GM23338 (cell line): ENCODE measurements at places on chromosomes 12 and 14. TPM values are rescaled to one million over a fixed set of nuclear protein-coding genes. Genes with fewer than 3 reads are reported as not detected.

Gene EIF2S3B
- total RNA-seq = 10.8 and 16.3 TPM in 2 replicates

DNA sequence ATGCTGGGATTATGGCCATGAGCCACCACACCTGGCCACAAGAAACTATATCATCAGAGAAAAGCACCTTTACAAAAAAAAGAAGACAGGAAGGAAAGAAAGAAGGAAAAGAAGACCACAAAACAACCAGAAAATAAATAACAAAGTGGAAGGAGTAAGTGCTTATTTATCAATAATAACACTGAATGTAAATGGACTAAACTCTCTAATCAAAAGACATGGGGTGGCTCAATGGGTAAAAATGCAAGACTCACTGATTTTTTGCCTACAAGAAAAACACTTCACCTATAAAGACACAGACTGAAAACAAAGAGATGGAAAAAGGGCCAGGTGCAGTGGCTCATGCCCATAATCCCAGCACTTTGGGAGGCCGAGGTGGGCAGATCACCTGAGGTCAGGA lies 65.7 kb downstream of the MAPKAPK5 start:
- no peak for DNase-seq

DNA sequence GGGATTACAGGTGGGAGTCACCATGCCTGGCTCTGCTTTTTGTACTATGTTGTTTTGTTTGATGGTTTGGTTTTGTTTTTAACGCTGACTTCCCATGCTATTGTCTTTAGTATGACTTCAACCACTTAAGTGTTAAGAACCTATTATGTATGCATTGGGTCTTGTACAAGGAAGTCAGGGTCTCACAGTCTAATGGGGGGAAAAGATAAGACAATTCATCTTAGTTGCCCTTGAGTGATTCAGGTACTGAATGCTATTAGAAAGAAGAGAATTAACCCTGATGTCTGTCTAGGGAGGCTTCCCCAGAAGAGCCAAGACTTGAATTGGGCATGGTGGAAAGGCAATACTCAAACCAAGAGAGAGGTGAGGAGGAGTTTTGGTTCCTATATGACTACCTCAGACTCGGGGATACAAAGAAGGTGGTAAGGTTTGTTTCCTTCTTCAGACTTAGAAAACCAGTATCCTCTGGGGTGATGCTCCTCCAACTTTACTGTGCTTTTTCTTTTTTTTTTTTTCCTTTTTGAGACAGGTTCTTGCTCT lies 64.6 kb downstream of the SUSD6 start:
- no peak for DNase-seq

DNA sequence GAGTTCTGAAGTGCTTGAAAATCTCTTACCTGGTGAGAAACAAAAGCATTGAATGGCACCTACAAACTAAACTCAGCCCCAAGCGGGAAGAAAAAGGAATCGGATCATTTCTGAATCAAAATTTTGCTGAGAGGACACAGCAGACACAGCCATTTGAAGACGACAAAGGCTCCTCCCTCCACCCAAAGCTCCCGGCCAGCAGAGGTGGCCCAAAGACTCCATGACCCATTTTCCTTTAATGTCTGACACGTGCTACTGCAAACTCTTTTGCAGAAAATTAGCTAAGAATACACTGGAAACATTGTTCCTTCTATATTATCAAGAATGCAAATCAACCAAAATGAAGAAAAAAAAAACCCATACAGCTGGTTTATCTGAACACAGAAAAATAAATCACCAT lies 85.9 kb upstream of the FOXN3 start:
- no peak for DNase-seq

GRCh38 chr12:132189378-132190011 lies 45.2 kb downstream of the NOC4L start:
- peak; percentile 73 for DNase-seq
